ENCODE measurements at places on chromosomes 4 and X.

DNA sequence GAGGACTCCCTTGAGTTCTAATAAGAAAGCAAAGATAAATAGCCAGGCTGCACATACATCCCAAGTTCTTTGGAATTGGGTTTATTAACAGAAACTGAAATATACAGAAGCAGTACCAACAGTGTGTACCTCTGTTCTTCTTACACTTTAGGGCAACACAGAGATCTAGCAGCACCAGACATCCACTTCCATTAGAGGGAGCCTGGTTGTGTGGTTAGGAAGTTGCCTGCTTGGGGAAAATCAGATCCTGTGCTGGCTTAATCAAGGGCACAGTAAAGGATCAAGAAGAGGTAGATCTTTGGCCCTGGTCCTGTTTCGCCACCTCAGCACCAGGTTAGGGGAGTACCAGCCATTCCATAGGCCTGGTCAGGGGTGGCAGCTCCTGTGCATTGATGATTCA is 231.1 kb upstream of the ARHGAP24 start:
- DNase-seq: no peak

GRCh38 chr4:102342404-102343074 is 2.7 kb downstream of the SLC39A8 start:
- DNase-seq: no peak

DNA sequence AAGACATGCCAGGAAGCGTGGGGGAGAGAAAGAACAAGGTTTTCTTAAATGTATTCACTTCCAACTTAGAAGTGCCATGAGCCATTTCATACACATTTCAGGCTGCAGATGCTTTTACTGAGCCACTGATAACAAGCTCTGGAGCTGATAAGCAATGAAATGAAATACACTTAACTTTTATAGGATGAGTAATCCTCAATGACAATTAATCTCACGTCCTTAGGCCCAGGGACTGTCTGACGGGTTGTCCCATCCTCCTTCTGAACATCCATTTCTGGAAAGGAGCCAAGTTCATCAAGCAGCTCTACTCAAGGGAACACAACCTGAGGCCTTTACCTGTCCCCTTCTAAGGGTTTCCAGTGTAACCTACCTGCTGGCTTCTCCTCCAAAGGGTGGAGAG is 121.2 kb downstream of the PARM1 start:
- no peak for DNase-seq

- DNase-seq: no peak
Measured at GRCh38 chr4:15754323-15754722, 23.8 kb upstream of the CD38 start.

- DNase-seq: no peak
Measured at GRCh38 chr4:169045862-169046584, 36.0 kb upstream of the CBR4 start.

DNA sequence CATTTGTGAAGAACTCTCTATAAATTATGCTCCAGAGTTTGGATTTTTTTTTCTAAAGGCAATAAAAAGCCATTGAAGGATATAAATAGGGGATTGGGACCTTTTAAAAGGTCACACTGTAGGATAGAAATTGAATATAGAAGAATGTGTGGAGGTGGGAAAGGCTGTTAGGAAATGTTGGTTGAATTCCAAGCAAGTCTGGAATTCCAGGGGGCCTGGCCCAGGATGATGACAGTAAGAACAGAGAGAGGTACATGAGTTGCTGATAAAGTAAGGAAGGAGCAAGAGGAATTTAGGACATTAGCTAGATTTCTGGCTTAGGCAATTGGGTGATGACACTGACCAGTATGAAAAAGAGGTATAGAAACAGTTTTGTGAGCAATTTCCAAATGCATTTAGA is 95.4 kb upstream of the USP38 start:
- no peak for DNase-seq

DNA sequence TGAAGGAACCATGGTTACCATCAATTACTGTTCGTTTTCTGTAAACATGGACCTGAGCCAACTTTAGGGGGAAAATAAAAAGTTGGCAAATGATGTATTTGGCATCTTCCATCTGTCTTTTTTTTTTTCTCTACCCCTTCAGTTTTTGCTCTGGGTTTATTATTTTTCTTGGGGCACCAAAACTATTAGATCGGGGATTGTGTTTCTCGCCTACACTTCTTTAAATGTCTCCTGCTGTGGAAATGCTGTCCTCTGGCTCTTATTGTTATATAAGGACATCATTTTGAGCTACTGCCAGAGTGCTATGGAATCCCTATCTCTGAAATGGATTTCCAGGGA is 234.0 kb upstream of the SLIT2 start:
- DNase-seq: no peak

- DNase-seq: no peak
Measured at GRCh38 chr4:53905941-53906377, 158.4 kb downstream of the CHIC2 start.

GRCh38 chrX:10423716-10424115 is 196.7 kb downstream of the MID1 start:
- no peak for DNase-seq

- DNase-seq: no peak
Measured at GRCh38 chr4:164926301-164926700, 49.3 kb downstream of the APELA start.

DNA sequence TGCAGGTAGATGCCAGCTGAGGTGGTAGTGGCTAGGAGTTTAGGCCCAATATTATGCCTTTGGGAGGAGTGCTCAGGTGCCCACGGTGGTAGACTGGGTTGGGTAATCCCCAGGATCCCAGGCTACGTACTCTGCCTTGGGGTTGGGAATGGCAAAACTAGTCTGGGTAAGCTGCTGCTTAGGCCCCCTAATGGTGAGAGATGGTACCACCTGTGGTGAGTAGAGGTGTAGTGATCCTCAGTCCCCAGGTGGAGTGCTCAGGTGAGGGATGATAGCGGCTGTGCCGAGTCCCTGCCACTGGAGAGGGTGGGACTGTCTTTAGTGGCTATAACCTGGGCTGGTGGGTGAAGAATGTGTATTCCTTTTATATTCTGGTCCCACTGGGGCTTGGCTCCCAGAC is 75.2 kb downstream of the IL1RAPL2 start:
- DNase-seq: no peak

DNA sequence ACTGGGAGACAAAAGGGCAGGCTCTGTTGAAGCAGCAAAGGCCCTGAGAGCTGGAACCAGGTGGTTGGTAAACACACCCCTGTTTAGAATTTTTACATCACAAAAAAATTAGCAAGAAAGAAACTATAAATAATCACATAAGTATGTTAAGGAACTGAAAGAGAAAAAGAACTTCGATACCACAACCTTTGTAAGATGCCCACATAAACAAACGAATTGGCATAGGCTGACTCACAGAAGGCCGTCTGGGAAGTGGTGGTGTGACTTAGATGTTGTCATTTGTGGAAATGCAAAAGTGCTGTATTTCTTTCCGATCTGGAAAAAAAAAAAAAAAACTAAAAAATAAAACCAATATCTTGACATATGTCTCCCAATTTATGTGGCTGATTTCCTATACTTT is 235.1 kb downstream of the USP46 start:
- no peak for DNase-seq
